ENCODE measurements at places on chromosomes 6 and 20. TPM values are rescaled to one million over a fixed set of nuclear protein-coding genes. Genes with fewer than 3 reads are reported as not detected.

DNA sequence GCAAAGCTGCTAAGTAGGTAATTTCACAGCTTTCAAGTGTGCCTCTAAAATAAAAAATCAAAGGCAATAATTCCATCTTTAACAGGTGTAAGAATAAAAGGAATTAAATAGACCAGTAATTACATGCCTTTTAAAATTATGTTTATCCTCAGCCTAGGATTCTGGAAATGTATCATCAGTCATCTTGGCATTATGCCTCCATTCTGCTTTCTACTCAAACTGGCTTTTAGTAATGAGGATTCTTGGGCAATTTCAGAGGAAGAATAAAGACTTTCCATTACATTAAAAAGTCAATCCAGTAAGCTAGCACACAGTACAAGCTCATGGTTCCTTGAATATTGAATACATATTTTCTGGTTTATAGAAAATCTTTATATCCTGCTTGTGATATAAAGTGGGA lies 44.7 kb downstream of the GSTA2 start:
- no peak for DNase-seq

GRCh38 chr6:159441704-159441981 lies 251.4 kb downstream of the SOD2 start:
- DNase-seq: no peak

DNA sequence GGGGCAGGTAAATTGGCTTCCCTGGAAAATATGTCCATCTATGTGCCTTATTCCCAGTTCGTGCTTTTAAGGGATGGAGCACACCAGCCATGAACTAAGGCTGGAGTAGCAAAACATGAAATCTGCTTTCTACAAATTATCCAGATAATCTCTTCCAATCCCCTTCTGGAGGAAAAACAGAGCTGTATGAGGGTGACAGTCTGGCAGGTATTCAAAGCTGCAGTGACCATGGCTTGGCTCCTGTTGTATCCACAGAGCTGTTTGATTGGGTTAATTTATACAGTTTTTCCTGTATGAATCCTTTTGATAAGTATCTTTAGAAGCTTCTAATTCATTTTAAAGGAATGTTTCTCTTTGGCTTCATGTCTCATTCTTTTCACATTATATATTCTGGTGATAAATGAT lies 144.4 kb downstream of the AIG1 start:
- no peak for DNase-seq

GRCh38 chr6:122622479-122622878 lies 12.3 kb downstream of the PKIB start:
- DNase-seq: no peak

DNA sequence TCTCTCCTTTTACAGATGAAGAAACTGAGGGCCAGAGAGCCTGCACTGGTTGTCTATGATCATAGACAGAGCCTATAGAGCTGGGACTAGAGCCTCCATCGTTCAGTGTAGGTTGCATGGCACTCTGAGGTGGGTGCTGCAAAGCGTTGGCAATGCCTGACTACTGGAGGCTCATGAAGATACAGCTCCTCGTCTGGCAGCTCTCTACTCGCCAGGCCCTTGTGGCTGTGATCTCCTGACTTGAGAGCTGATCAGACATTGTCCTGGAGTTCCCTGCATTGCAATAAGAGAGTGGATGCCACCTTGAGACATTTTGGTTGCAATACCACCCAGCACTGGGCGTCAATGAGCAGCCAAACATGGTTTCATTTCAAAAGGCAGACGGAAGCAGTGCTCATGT lies 270.1 kb upstream of the ARID1B start:
- DNase-seq: no peak

GRCh38 chr20:41050361-41051008 lies 21.9 kb downstream of the TOP1 start:
- DNase-seq: no peak

DNA sequence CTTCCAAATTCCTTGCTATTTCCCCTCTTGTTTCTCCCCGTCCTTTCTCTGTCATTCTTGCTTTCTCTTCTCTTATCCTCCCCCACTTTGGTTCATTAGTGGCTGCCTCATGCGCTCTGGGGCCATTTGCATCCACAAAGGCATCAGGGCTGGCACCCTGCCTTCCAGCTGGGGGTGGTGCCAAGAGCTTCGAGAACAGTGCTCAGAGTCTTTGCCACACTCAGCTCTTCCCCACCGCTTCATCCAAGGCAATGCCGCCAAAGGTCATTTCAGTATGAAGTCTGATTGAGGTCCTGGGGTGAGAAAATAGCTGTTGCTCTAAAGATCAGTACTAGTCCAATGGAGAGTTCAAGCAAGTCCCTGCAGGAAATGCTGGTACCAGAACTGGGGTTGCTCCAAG lies 22.7 kb downstream of the OLIG3 start:
- DNase-seq: no peak

DNA sequence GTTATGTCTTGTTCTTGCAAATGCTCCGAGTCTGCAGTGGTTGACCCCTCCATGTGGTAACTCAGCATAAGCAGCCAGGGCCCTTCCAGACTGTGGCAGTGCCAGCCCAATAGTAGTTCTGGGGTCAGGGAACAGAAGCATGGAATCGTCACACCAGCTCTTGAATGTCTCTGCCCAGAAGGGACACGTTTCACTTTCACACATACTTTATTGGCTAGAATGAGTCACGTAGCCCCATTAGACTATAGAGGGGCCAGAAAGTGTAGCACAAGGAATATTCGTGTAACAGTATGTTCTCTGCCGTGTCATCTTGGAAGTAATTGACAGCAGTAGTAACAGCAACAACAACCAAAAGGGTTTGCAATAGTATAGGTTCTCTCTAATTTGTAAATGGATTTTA lies 254.7 kb downstream of the FARS2 start:
- no peak for DNase-seq

GRCh38 chr20:24379484-24379927 lies 89.9 kb upstream of the SYNDIG1 start:
- DNase-seq: no peak

- DNase-seq: no peak
These were observed 378.1 kb upstream of the JARID2 start for GRCh38 chr6:14867802-14868201.

SCRT2 gene
- total RNA-seq: 0.34 TPM

MYBL2 gene
- 207 TPM for total RNA-seq

ADGRF5 gene
- 0.06 TPM for total RNA-seq

OTOR gene
- total RNA-seq: not detected
